ENCODE measurements at places on chromosomes 12 and 14.

DNA sequence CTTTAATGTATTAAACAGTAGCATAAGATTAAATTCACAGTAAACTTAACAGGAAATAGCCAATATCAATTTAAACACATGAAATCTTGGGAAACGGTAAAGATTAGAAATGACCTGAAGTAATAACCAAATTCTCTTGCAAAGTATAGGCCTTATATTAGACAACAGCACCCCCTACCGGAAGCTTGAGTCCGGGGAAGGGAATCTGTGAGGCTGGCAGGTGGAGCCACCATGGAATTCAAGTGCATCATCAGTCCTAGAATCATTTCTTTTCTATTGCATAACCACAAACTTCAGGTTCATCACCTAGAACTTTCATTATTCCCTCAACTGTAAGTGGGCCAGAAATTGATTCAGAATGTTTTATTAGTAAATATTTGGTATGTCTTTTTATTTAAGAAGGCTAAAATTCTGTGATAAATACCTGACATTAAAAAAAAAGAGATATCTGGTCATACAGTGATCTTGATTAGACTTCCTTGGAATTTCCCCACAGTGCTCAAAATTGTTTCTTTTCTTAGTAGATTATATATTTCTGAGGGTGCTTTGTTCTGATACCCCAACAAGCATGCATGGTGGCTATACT is 48.6 kb downstream of the AP5M1 start:
- DNase-seq, result peak; percentile 54

- no peak for DNase-seq
Observed at GRCh38 chr12:87344699-87345098, 684.5 kb downstream of the C12orf50 start.

GRCh38 chr14:75723716-75724115 is 62.7 kb downstream of the TTLL5 start:
- no peak for DNase-seq

DNA sequence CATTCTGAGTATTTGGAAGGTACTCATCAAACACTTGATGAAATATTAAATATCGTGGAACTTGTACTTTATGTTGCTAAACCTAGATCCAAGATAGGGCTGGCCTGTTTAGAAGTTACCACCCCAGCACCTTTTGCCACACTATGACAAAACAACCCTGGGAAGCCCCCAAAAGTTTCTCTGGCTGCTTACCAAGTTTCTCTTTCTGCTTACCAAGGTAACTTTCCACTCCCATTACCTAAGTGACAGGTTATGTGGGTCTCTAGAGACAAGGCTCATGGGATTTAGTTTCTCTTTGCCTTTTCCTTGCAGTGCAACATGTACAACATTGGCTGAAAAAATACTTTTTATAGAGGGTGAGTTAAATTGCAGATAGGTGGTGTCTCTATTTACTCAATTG is 28.9 kb upstream of the PPM1A start:
- no peak for DNase-seq

DNA sequence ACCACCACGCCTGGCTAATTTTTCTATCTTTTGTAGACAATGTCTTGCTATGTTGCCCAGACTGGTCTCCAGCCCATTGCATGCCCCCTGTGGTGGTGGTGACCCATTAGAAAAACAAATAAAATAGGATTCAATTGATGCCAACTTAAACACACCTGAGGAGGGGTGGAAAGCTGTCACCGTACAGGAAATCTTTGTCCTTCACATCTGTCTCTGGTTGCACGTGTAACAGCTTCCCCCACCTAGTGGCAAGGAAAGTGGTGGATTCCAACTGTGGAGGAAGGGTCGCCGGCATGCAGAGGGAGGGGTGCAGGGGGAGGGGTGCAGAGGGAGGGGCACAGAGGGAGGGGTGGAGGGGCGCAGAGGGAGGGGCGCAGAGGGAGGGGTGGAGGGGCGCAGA is 26.1 kb upstream of the GPR68 start:
- DNase-seq, result no peak

GRCh38 chr12:68175557-68176061 is 16.1 kb upstream of the IFNG start:
- DNase-seq, result peak; percentile 89

GRCh38 chr12:75611041-75611440 is 99.6 kb upstream of the KRR1 start:
- DNase-seq, result no peak

DNA sequence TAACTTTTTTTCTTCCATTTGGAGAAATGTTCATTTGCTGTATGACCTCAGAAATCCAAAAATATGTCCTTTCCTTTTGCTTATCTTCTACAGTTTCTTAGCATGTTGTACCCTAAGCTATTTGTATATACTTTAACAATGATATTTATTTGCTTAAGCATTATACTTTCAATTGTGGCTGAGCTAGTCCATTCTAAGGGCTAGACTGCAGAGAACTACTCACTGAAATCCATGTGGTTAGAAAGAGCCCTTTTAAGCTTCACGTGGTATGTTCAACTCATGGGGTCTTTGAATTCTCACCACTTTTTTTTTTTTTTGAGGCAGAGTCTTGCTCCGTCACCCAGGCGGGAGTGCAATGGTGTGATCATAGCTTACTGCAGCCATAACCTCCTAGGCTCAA is 122.5 kb downstream of the HMGA2 start:
- DNase-seq, result no peak

GRCh38 chr14:67491741-67492507 is 3.4 kb upstream of the TMEM229B start:
- no peak for DNase-seq

DNA sequence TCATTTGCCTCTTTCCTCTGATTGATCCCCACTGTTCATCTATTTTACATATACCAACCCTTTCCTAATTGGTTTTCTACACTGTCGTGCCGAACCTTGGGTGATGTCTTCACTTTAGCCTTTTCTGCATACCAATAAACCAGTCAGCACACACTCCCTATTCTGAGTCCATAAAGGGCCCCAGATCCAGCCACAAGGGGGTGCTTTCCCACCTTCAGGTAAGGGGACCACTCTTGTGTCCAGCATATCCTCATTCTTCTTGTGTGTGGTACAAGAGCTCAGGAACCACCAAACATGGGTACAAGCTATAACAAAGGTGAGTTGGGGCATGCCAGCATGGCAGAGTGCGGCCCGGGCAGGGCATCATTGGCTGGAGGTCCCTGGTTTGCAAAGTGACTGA is 859.8 kb downstream of the FSCB start:
- DNase-seq, result no peak

GRCh38 chr14:96095581-96096476 is 56.7 kb downstream of the C14orf132 start:
- DNase-seq, result no peak

- no peak for DNase-seq
Observed at GRCh38 chr12:110004598-110004997, 5.4 kb downstream of the ANKRD13A start.

GRCh38 chr14:92973798-92974372 is 50.9 kb downstream of the CHGA start:
- no peak for DNase-seq

- no peak for DNase-seq
Observed at GRCh38 chr12:55729819-55730818, 1.3 kb upstream of the CD63 start.

GRCh38 chr12:53062011-53062961 is 12.4 kb downstream of the TNS2 start:
- DNase-seq, result no peak

GRCh38 chr12:114355389-114356088 is 50.4 kb downstream of the TBX5 start:
- DNase-seq, result no peak

- no peak for DNase-seq
Observed at GRCh38 chr14:94370524-94370910, 17.9 kb downstream of the SERPINA1 start.

DNA sequence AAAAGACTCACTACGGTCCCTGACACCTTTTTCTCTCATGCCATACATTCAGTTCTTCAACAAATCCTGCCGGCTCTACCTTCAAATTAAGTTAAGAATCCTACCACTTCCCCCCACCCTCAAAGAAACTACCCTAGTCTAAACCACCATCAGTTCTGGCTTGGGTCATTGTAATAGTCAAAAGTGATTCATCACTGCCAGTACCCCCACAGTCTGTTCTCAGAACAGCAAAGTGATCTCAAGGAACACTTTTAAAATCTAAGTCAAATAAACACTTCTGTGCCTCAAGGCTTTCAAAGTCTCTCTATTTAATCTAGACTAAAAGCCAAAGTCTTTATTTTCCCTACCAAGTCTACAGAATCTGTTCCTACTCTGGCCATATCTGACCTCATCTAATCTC is 12.0 kb upstream of the FAM234B start:
- DNase-seq, result no peak

DNA sequence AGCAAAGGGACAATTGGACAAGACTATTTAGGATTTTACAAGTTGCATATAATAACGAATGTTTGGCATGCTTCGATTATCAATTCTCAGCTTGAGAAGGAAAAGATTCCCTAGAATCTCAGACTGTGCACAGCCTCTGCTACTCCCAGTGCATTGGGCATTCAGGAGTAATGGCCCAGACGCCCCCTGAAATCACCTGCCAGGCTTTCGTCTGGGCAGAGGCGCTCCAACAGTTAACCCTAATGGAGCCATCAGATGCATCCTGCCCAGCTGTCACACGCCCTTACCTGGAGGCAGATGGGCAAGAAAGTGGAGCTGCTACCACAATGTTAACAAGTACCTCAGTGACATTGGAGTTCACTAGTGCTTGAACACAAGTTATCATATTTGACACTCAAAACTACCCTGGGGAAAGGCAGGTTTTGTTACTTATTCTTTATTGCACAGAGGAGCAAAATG is 927 bp upstream of the LRP6 start:
- DNase-seq, result peak; percentile 10

GRCh38 chr14:97106166-97106565 is 309.0 kb downstream of the VRK1 start:
- no peak for DNase-seq

- DNase-seq, result no peak
Observed at GRCh38 chr14:76007852-76008251, 22.3 kb downstream of the IFT43 start.

GRCh38 chr12:25156061-25156460 is 38.9 kb downstream of the DNAI7 start:
- DNase-seq, result no peak

DNA sequence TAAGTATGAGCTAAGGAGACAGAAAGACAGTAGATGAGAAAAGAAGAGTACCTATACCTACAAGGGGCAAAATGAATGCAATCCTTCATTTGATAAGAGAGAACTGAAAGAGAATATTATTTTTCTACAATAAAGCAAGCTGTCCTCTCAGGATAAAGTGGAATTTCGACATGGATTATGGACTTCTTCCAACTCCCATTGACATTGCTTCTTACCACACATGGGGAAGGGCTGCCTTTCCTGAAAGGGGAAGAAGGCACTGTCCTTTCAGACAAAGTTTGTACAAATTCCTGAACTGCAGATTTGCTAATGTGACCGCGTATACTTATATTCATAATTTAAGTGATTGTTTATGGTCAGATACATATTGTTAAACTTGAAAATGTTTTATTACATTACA is 4.3 kb upstream of the HEBP1 start:
- no peak for DNase-seq

- no peak for DNase-seq
Observed at GRCh38 chr14:53778263-53778662, 178.4 kb downstream of the BMP4 start.

GRCh38 chr12:30047516-30048254 is 263.9 kb upstream of the TMTC1 start:
- DNase-seq, result no peak

DNA sequence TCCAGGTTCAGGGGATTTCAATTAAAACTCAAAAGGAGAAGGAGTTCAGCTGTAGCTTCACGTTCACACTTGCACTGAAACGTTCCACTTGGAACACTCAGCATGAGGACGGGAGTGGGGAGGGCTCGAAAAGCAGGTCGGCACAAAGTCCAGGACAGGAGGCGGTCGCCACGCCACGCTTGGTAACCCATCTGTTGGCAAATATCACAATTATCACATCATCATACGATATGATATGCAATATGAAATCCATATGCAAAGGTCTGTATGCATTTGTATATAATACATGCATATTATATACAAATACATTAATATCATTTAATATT is 17.2 kb downstream of the ADGRD1 start:
- no peak for DNase-seq

- DNase-seq, result no peak
Observed at GRCh38 chr14:94857950-94858349, 88.0 kb upstream of the GSC start.

- no peak for DNase-seq
Observed at GRCh38 chr12:32264961-32265360, 134.4 kb upstream of the FGD4 start.

- no peak for DNase-seq
Observed at GRCh38 chr12:66929121-66929520, 250.2 kb upstream of the GRIP1 start.
